T-helper 17 cell (primary cell): ENCODE measurements at places on chromosomes 12 and 14.

- DNase-seq = no peak
These were observed 94.1 kb downstream of the SLC2A13 start for GRCh38 chr12:40011775-40012129.

GRCh38 chr12:121050725-121051124 is 11.7 kb upstream of the OASL start:
- no peak for DNase-seq

GRCh38 chr12:3371018-3371417 is 120.0 kb upstream of the PRMT8 start:
- DNase-seq = no peak

DNA sequence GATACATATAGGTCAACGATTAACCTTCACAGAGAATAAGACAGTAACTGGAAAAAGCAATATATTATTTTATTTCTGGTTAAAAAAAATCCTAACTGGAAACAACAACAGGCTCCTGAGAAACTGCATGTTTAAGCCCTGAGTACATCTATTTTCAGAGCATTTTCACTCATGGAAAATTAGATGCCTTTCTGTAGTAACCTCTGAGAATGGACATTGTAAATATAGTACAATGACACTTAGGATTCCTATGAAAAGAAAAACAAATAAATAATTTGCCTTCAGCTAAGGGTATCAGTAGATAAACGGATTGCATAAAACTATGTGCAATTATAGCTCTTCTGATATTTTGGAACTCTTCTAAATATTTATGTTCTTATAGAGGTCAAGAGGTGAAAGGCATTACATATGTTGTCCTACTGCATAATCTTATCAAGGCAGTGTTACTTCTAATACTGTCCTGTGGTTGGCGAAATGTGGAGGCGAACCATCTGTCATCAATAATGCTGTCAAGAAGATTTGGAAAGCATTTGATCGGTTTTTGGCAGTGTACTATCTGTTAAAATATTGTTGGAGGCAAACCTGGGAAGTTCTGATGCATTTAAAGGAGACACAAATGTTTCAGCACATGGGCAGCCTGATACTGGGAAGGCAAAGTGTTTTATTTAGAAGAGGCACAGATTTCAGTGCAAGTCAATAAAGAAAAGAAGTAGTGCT is 381.8 kb downstream of the BTG1 start:
- no peak for DNase-seq

DNA sequence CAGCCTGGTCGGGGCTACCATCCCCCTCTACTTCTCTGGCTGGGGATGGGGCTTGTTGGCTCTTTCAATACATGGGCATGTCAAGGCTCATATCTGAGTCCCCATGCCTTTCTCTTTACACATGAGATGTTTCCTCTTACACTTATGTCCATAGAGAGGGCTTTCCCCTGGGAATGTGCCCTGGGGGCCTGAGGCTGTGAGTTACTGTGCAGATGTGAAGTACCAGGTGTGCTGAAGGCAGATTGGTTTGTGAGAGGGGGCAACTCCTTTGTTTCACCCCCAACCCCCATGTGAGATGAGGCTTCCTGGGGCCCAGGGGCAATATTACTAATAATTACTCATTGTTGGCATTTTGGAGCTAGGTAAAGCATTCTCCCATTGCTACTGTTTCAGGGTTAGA is 32.8 kb downstream of the NRXN3 start:
- no peak for DNase-seq

DNA sequence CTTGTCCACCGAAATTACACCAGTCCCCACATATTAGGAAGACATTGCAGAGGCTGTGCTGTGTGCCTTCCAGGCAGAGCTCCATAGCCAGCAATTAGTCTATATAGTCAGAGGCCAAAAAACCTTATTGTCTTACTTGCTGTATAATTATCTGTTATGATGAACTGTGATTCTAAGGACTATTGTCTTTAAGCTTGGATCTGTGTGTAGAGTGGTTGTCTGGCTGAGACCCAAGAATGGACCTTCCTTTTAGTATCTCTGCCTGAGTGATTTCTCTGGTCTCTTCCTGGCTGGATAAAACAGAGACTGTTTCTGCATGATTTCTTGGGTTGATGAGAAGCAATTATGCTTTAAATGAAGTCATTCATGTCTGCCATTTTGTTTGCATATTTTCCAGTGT is 465.3 kb downstream of the PRKD1 start:
- no peak for DNase-seq

DNA sequence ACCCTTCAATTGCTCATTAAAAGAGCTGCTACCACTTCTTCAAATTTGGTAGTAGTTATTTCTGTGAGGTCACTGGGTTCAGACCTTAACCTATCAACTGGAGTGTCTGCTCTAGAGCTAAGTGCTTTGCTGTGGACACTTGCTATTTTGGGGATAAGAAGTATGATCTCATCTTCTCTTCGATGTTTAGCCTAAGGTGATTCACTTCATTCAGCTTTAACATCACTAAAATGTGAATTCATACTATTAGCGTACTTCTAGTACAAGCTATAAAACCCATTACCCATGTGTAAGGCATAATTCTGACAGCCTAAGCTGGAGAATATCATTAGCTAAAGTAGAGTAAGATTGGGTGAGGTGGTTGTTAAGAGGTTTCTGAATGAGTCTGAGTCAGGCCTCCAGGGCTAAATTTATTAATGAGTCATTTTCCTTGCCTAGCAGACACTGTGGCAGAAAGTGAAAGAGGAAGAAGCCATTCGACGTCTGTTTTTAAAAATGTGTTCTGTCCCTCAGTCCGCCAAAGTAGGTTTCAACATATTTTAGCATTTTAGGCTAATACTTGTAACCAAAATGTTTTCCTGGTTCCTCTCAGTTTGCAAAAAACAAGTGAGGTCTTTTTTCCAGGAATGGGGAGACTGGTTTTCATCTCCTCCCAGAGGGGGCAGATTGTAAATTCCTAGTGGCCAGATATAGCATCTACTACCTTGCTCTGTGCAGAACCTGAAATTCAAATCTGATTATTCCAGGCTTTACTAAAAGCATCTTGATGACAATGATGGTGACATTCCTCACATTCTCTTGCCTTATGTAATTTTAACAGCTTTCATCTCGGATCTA is 103.6 kb downstream of the SSPN start:
- DNase-seq = no peak

- DNase-seq = no peak
These were observed 153.4 kb downstream of the TMEM132D start for GRCh38 chr12:129750421-129750820.

DNA sequence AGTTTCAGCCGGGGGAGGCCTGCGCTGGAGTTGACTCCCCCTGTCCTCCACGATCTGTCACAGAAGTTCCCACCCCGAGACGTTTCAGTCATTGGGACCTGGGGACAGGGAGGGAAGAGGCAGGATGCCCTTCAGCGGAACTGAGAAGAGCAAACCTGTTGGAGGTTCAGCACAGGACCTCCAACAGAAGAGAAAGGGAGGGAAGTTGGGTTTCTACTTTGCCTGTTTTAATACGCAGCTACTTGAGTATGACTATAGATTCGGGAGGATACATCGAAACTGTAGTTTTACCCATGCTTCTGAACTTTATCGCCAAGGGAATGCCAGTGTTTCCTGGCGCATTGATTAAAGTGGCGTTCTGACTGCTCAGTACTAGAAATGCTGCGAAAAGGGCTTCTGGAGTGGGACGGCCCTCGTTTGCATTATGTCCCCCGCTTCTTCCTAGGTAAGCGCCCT is 2.3 kb upstream of the DUSP6 start:
- no peak for DNase-seq

- DNase-seq = no peak
These were observed 28.9 kb downstream of the BCL11B start for GRCh38 chr14:99242816-99243721.

GRCh38 chr14:53900499-53900898 is 56.1 kb downstream of the BMP4 start:
- DNase-seq = no peak

DNA sequence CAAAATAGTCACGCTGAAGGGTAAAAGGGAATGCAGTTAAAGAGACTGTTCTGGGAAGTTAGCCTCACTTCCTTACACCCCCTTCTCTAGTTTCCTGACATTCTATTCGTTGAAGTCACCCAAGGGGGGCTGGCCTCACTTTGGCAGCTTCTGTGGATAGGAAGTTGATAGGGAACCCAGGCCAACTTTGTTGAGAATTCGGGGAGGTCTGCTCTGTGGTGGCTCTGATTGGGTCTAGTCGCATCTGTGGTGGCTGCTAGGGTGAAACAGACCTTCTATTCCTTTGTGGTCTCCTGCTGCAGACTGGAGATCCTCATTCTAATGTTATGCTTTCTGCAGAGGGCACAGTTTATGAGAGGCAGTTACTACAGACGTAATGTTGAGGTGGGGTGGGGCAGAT is 28.8 kb upstream of the GZMB start:
- DNase-seq = no peak

DNA sequence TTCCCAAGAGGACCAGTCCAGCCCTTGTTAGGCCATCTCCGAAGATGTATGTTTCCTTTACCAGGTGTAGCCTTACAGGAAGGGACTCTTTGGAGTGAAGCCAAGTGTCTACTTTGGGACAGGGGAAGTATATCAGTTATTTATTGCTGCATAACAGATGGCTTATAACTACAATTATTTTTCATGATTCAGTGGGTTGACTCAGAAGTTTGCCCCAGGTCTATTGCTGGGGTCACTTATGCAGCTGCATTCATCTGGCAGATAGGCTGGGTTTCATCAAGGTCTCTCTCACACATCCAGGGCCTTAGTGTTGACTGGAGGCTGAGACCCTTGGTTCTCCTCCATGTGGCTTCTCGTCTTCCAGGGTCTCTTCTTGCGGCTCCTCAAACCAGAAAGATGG is 170.1 kb downstream of the NRXN3 start:
- no peak for DNase-seq

- DNase-seq = no peak
These were observed 1.4 kb downstream of the ZFYVE1 start for GRCh38 chr14:73025544-73025943.

DNA sequence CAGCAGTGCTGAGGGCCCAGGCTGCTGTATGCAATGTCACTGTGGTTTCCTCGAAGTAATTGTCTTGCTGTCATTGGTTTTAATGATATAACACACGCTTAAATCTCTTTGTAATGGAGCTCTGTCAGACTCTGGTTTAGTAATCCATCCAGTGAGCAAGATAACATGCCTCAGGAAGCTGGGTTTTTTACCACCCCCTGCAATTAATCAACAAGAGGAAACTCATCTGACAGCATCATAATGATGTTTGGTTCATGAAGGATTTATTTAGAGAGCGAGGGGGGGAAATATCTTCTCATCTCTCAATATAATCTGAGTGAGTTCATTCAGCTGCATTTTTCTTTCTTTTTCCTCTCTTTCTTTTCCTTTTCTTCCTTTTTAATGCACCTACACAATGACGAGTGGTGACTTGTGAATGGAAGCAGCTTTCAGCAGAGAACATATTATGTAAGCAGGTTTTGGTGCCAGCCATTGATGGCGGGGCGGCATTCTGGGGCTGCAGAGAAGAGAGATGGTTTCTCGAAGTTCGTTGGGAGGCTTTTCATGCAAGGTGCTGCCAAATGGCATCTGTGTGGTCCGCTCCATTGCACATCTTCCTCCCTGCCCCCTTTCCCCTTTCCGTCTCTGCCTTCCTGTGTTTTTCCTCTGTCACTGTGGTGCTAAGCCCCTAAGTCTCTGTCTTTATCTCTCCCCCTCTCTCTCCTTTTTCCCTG is 6.7 kb downstream of the RPH3A start:
- DNase-seq = no peak

DNA sequence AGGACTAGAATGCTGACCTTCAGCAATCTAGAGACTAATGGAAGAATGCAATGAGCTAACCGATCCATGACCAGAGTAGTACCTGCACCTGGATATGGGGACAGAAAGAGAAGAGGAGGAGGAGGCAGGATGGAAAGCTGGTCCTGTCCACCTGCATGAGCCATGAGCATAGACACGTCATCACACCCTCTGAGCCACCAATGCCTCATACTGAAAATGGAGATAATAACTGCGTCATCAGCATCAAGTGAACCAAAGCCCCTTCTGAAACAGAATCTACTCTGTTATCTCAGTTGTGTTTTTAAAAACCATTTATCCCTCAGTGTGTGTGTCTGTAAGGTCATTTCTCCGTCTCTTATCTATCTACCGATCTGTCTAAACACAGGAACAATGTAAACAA is 327.0 kb downstream of the BCL11B start:
- DNase-seq = no peak

DNA sequence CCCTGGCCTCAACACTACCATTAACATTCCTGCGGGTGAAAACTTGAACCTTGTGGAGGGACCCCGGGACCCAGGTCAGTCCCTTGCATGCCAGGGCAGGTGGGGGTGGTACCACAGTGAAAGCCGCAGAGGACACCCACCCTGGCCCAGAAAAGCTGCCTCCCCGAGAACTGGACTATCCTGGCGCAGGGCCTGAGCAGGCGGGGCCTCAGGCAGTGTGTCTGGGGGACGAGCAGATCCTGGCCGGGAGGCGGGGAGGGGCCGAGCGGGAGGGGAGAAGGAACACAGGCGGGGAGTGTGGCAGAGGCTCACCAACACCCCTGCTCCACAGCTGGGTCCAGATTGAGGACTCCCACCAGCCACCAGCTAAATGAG is 10.0 kb downstream of the AHNAK2 start:
- no peak for DNase-seq

DNA sequence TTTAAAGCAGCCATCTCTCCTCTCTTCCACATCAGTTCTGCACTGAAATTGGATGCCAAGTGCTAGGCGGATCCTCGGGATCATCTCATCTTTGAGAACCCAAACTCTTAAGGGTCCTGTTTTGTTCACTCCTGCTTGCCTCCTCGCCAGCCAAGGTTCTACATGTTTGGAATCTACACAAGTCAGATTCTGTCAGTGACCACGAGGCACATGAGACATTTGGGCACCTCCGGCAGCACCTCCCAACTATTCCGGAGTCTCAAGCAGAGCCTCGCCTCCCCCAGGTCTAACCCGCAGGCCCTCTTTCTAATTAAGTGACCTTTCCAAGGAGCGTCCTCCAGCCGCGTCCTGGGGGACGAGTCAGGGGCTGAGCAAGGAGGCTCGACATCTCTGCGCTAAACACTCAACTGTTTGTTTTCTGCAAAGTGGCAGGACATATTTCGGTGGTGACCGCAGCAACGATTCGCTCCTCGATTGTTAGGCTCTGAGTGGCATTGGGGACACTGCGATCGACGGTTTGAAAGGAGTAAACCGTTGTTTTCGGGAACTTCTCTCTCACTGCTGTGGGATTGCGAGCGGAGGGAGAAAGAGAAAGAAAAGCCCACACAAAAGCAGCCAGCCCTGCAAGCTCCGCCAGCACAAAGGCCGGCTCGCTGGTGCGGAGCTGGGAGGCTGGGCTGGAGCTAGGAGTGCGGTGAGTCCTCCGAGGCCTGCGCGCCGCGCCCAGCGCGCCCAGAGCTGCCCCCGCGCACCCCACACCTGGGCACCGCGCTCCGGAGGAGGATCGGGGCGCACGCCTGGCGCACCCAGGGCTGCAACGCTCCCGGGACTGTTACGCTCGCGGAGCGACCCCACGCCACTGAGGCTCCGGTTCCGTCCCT is 640 bp downstream of the ARMH4 start:
- no peak for DNase-seq

DNA sequence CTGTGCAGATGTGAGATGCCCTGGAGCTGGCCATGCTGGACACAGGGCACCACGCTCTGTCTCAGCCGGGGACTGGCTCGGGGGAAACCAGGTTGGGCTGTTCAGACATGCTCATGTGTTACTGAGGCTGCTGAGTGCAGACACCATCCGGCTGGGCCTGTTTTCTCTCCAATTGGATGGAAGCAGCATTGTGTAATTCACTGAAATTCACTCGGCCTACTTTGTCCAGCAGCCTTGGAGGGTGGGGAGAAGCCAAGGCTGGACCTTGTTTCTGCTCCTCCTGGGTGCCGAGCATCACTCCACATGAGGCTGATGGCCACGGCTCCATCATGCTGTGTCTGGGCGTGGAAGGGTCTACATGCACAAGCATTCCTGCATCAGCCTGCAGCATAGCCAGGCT is 130.7 kb downstream of the SMOC1 start:
- DNase-seq = no peak

GRCh38 chr14:89107626-89108025 is 283.2 kb downstream of the TTC8 start:
- no peak for DNase-seq
